ENCODE measurements at places on chromosomes 4 and X.

DNA sequence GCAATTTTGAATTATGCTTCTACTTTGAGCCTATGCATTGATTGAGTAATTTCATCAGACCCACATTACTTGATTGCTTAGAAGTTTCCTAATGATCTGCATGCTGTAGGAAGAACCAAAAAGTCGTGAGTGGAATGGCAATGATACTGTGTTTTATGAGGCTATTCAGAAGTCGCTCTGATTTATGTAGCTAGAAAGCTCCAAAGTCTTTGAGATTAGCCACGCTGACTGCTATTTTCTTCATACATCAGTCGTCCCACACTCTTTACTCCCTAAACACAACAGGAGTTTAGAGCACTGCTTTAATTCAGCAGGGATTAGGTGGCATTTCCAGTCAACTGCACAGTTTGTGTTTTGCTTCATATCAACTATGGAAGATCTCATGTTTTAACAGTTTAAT lies 4.1 kb downstream of the GRID2 start:
- no peak for DNase-seq

GRCh38 chrX:154748712-154749339 lies 2.1 kb downstream of the GAB3 start:
- DNase-seq = peak; percentile 52

DNA sequence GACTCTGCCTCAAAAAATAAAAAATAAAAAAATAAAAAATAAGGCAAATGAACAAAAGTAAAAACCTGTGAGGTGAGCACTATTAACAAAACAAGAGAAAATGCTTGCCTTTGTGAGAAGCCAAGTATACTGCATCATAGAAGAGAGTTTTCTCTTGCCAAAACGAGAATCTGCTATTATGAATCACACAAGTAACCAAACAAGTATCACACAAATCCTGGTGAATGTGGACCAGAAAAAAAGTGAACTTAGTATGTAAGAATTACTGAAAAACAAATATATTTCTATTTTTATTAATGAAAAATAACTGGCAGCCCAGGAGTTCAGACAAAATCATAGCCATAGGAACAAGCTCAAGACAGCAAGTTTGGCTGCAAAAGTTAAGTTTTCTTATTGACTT lies 193.5 kb downstream of the PDGFC start:
- no peak for DNase-seq

- no peak for DNase-seq
These were observed 142.9 kb downstream of the TMEM164 start for GRCh38 chrX:110145854-110146253.

DNA sequence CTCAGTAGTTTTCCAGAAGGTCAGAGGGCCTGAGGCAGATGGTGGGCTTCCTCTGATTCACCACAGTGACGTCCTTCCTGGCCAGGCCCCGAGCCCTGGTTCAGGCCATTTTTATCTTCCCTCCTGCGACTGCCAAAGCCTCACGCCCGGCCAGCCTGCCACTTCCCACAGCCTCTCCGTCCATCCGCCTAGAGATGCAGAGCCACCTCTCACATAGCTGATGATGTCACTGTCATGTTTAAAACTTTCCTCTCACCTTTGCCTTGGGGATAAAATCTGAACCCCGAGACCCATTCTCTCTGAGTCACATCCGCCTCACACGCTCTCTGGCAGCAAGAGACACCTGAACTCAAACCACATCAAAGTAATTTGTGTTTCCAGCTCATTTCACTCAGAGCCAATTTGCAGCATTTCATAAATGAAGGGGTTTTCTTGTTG lies 175.3 kb downstream of the QDPR start:
- DNase-seq = peak; percentile 36

DNA sequence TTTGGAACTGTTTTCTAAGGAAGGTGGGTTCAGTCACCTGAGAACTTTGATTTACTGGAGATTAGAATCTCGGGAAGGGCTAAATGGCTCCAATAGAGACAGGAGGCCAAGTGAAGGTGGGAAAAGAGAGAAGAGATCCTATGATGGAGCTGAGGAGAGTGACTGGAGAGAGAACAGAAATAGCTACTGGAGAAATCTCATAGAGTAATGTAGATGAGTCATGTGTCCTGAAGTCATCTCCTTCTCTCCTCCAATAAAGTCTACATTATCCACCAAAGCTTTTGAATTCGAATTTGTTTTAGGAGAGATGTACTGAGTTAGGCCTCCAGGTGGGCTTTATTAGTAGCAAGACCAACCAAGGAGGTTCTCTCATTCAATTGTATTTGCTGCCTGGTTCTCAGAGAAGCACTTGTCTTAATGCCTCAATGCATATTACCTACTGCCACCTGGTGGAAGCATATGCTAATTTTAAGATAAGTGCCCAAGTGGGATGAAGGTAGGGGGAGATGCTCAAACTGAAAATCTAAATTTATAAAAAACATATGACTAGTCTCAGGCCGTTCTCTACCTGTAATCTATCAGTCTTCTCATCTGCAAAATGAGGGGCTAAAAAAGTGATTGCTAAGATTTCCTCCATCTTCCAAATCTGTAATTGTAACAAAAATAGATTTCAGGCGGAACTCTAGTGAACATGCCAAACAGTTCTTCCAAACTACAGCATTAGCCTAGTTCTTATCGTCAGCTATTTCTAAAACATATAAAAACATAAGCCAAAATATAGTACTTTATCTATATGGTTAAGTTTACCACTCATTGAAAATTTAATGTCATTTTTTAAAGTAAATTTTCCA lies 24.4 kb downstream of the TXK start:
- peak; percentile 34 for DNase-seq

GRCh38 chr4:125677665-125678307 lies 363.0 kb downstream of the FAT4 start:
- no peak for DNase-seq

GRCh38 chrX:106437407-106437806 lies 174.4 kb upstream of the RADX start:
- no peak for DNase-seq

DNA sequence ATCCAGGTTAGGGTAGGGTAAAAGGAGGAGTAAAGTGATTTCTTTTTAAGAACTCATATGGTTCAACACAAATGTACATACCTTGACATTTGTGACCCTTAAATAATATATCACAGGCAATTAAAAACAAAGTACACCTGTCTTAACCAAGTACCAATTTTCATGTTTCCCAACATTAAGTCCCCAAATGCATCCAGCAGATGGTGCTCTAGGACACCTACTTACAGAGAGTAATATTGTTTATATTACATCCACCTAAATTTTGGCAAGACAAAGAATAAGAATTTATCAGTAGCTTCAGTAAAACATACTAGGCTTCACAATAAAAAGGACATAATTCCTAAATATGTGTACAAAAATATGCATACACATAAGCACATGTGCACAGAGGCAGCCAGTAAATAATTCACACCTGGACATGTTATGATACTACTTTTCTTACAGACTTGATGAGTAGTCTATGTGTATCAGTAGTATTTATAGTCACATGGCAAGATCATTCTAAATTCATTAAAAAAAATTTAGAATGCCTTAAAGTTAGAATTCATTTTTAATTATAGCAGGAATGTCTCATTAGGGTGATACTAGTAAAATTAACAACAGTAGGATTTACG lies 219.7 kb downstream of the DCLK2 start:
- no peak for DNase-seq

- no peak for DNase-seq
These were observed 32.9 kb upstream of the SPRY1 start for GRCh38 chr4:123363729-123364128.

GRCh38 chr4:155759372-155760252 lies 791 bp downstream of the GUCY1B1 start:
- DNase-seq = no peak

DNA sequence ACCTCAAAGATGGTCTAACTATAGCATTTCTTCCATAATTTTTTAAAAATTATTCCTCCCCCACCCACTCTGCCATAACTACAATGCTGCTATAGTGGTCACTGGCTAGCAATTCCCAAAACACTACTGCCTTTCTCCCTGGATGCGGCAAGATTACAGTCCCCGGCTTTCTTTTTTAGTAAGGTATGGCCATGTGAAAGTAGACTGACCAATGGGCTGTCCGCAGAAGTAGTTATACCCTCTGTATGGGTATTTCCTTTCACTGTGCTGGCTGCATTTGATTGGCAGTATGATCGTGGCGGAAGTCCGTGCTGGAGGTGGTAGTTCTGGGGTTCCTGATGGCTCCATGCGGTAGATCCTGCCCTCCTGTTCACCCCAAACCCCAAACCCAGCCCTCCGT lies 166.0 kb downstream of the FBXO8 start:
- no peak for DNase-seq

DNA sequence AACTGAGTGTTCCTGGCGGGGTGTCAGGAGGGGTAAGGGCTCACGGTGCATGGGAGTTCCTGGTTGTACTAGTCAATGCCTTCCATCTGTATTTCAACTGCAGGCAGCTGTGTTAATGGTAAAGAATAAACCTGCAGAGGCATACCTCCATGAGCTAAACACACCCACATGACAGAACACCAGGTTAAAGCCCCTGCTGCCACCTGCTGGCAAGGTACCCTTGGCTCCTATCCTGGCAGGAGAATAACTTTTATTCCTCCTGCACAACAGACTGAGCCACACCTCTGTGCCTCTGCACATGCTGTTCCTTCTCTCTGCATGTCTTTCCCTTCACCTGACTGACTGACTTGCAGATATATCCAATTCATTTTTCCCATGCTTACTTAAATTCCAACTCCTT lies 11.1 kb downstream of the ITIH6 start:
- peak; percentile 14 for DNase-seq

- no peak for DNase-seq
These were observed 662 bp downstream of the APBB2 start for GRCh38 chr4:41213625-41214135.

DNA sequence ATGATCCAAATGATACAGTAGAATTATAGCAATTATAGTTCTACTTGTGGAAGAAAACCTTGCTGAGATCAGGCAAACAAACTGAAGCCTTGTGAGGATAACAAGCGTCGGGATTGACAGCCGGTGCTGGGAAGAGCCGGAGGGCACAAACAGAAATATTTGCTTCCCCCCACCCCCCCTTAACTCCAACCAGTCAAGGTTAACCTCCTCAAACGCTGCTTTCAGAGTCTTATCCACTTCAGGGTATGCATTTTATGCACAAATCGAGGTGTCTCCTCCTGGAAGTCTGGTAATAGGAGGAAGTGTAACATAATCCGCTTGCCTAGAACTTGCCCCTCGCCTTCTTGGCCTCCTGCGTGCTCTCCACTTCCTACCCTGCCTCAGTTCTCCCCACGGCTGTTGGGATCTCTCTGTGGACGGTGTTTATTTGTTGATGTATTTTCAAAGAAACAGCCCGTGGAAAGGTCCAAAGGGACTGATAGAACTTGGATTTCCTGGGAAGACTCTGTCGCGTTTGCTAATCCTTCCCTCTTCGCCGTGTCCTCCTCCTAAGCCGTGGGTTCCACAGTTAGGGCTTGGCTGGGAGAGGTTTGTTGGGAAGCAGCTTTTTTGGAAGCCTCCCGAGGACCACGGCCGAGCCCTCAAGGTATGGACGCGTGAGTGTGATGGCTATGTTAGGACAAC lies 4.1 kb upstream of the ARX start:
- DNase-seq = no peak

DNA sequence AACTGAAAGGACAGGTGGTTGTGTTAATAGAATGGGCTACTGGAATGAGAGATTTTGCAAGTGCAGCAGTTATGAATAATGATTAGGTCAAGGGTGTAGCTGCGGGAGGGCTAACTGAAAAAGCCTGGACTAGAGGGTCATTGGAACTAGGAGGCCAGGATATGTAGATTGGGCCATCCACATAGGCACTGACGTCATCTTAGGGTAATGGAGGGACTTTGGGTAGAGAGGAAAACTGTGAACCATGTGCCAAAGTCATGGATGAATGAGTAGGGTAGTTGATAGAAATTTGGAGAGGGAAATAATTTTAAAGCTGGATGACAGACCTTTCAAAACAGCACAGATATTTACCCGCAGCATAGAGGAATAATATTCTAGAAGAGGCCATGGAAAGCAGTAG lies 123.6 kb upstream of the SLITRK2 start:
- DNase-seq = no peak

- no peak for DNase-seq
These were observed 35.0 kb downstream of the PROM1 start for GRCh38 chr4:16048619-16049419.

DNA sequence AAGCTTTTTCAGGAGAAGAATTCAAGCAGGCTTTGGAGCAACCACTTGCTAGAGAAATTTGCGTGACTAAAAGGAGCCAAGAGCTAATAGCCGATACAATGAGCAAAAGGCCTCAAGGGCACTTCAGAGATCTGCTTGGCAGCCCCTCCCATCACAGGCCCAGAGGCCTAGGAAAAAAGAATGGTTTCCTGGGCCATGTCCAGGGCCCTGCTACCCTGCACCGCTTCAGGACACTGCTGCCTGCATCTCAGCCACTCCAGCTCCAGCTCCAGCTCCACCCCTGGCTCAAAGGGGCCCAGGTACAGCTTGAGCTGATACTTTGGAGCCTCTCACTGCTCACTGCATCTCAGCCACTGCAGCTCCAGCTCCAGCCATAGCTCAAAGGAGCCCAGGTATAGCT lies 98.9 kb downstream of the FAM13A start:
- DNase-seq = no peak

- no peak for DNase-seq
These were observed 71.9 kb downstream of the MAGEB17 start for GRCh38 chrX:16239211-16239610.

DNA sequence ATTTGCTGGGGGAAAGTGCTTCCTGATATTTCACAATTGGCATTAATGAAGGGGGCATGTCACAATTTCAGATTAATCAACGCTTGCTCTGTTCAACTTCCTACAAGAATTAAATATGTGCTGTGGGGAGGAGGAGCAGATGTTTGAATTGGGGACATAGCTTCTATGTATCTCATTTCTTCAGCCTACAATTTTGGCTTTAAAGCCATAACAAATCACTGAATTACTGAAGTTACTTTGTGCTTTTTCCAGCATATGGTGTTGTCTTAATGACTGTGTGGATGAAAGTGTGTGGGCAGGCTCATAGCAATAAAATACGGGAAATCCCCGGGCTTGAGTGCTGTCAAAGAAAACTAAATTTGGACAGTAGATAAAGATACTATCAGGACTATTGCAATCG lies 813 bp downstream of the TLR7 start:
- no peak for DNase-seq

DNA sequence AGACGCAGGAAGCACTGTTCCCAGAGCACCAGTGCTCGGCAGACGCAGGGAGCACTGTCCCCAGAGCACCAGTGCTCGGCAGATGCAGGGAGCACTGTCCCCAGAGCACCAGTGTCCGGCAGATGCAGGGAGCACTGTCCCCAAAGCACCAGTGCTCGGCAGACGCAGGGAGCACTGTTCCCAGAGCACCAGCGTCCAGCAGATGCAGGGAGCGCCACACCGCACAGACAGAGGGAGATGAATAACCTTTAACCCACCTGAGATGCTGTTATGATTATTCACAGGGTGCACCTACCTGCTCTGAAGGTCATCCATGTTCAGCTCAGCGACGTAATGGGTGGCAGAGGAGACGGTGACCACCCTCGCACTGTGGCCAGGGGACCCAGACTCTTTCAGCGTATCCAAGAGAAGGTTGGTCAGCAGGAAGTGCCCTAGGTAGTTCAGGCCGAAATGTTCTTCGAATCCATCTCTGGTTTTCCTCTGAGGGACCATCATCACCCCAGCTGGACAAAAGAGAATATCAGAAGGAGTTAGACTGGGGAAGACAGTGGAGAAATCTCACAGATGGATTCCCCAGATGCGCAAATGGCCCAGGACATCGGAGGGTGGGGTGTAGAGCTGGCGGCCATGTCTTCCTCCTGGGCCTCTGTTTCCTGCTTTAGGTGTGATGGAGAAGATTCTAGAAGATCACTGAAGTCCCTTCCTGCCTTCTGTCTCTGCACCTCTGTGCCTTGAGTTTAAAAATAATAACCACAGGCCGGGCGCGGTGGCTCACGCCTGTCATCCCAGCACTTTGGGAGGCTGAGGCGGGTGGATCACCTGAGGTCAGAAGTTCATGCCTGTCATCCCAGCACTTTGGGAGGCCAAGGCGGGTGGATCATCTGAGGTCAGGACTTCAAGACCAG lies 234.1 kb downstream of the DHRSX start:
- peak; percentile 31 for DNase-seq
